ENCODE measurements at places on chromosomes 4 and X.

DNA sequence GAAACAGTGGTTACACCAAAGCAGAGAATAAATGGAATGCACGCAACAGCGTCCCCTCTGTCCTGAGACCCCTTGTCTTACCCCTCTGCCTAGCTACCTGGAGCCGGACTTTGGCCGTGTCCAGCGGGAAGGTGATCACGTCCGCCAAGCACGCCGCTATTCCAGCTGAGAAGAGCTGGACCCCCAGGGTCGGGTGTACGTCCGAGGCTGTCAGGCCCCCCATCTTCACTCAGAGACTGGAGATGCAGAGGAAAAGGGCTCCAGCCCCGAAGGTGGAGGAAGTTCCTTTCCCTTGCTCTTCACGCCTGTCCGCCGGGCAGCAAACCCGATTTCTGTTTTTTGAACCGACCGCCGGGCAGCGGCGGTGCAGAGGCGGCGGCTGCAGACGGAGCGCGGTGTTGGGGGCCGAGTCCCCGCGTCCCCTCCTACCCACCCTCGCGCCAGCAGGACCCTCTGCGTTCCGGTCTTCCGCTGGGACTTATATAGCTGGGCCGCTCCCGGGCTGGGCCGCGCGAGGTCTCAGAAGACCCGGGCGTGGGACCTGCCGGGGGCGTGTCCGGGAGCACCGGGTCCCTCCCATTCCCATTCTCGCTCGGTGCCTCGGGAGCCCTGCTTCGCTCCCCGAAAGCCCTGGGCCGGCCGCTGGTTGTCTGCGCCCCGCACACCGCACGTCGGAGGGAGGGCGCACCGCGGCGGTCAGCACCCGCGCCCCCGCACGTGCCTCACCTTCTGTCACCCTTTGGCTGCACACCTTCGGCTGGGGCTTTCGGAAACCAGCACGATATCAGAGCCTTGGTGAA is at the start of gene UCP1:
TSS of gene UCP1 (minus strand) at position 455 of the 800 bp plus-strand sequence. CDS start at position 223, 232 bp downstream.
- DNase-seq = no peak

GRCh38 chr4:188819233-188819632 is 680.0 kb downstream of the TRIML1 start:
- no peak for DNase-seq

DNA sequence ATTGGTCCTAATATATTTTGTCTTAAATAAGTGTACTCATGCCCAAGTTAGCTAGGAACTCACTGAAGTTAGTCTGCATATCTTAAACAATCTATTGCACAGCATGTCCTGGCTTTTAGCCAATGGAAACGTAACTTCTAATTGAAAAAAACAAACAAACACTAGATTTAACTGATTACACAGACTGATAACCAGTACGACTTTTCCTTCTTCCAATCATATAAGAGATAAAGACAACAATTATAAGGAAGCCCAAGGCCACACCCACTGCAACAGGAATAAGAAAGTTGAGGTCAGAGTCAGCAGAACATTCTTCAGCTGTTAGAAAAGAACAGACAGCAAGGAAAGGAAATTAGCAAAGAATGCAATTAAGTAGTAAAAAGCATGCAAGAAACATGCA is 40.8 kb downstream of the LAMP2 start:
- DNase-seq = no peak

- DNase-seq = no peak
Measured at GRCh38 chr4:176718881-176719280, 73.8 kb downstream of the VEGFC start.

DNA sequence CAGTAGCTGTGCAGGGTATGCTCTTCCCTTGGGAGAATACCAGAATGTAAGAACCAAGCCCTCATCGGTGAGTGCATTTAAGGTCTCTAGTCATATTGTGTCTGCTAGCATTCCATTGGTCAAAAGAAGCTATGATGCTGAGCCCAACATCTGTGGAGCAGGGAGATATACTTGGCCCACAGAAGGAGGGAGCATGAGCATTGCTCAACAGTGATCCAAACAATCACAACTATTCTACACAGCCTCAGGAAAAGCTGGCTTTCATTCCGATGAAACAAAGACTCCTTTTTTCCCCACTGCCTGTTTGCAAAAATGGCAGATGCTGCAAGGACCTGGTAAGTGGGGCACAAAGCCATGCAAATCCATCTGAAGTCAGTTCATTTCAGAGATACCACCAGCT is 80.6 kb upstream of the DHX15 start:
- no peak for DNase-seq

- no peak for DNase-seq
Measured at GRCh38 chr4:3485886-3486540, 22.9 kb downstream of the DOK7 start.

- no peak for DNase-seq
Measured at GRCh38 chr4:181870326-181870725, 372.9 kb upstream of the TENM3 start.

DNA sequence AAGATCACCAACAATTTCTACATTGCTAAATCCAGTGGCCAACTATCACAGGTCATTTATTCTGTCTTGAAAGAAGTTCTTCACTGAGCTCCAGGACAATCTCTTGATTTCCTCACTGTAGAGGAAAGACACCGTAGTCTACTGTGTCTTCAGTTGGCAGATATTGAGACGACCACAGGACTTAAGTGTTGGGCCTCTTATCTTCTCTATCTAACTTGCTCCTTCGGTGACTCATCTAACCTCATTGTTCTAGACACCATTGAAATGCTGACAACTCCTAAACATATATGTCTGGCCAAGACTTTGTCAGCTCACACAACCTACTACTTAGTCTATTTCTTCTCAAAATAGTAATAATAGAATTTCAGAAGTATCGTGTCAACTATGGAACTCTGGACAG is 425.8 kb downstream of the ARAP2 start:
- DNase-seq = no peak

- DNase-seq = no peak
Measured at GRCh38 chr4:185774131-185774653, 37.8 kb downstream of the SORBS2 start.

- DNase-seq = no peak
Measured at GRCh38 chr4:48499551-48500066, 9.6 kb downstream of the ZAR1 start.

- no peak for DNase-seq
Measured at GRCh38 chrX:1442016-1442665, 10.6 kb downstream of the ASMTL start.

DNA sequence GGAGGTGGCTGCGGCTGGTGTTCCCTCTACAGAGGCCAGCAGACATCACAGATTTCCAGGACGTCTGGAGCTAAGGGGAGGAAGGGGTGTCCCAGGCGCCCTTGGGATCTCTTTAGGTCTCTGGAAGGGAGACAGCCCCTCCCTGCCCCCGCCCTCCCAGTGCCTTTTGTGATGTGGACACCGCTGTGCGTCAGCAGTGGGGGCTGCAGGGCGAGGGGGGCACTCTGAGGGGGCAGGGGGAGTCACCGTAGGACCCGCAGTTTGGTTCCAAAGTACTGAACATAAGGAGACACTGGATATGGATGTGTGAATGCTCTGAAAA is 25.6 kb upstream of the MXD4 start:
- no peak for DNase-seq

GRCh38 chr4:112759313-112759712 is 122.4 kb downstream of the LARP7 start:
- DNase-seq = no peak

DNA sequence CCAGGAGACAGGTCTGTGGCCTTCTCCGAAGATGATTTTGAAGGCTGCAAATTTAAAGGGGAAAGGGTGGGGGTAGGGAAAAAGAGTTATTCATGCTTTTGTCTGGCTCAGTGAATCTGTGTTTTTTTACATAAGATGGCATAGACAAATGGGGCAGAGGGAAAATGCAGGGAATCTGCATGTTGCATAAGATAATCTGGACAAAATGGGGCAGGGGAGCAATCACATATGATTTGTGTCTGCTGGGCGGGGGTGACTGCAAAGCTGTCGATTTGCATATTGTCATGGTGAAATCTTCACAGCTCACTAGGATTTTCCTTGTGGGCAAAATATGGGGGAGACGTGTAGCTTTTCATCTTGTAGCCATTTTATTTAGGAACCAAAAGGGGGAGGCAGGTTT is 29.4 kb upstream of the GYG2 start:
- DNase-seq = no peak

GRCh38 chr4:80010316-80010715 is 62.7 kb downstream of the ANTXR2 start:
- no peak for DNase-seq

- DNase-seq = no peak
Measured at GRCh38 chr4:52868133-52868532, 6.0 kb downstream of the RASL11B start.

DNA sequence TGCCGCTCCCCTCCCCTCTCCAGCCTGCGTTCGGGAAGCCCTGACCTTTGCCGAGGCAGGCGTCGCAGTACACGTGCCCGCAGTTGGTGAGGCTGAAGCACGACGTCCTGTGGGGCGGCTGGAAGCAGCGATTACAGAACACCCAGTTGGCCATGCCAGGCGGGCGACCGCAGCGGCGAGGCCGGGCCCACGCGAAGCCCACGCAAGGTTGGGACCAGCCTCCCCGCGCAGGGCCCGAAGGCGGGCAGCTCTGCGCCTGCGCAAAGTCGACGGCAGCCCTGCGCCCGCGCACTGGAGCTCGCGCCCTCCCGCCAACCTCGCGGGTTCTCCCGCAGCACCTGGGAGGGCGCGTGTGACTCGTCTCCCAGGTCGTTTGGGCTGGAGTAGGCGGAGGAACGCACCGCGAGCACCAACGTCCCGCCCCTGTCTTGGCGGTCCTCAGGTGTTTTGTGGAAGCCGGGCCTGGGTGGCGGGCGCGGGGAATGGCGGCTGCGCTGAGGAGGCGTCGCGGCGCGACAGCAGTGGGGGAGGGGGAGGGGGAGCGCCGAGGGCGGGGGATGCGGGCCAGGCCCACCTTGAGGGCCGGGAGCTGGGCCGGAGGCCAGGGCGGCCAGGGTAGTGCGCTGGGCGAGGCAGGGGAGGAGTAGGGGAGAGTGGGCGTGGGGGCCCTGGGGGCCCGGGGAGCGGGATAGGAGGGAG is at the start of gene RNF212:
TSS of gene RNF212 (minus strand) at position 254 of the 699 bp plus-strand sequence. CDS start at position 154, 100 bp downstream.
- DNase-seq = no peak

DNA sequence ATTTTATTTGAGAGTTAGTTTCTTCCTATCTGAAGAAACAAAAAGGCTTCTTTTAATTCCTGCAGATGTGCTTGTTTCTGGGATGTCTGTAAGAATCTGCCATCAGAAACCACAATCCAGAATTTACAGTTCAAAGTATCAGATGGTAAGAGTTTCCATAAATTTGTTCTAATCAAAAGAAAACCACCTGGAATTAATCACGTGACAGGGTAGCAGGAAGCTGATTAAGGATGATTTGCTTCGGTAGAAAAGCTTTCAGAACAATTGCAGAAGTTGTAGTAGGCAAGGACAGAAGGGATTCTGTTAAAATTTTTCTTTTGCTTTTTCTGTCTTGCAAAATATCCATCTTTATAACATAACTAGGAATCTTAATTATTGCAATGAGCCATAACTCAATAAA is 1975.1 kb upstream of the AGA start:
- no peak for DNase-seq

GRCh38 chr4:164467493-164467892 is 286.4 kb upstream of the SMIM31 start:
- no peak for DNase-seq

DNA sequence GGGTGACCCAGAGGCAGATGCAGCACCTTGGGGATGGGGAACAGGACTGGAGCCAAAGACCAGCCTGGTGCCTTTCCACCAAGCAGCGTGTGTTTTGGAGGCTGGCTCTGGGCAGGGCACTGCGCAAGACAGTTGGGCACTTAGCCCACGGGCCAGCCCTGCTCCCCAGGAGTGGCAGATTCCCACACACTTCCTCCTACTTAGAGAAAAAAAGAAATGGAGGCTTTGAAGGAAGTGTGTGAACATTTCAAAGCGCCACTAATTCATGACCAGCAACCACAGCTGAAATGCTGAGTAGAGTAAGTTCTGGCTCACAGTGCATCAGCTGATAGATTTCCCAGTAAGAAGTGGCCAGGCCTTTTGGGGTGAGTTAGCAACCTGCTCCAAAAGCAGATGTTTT is 54.9 kb upstream of the LGI2 start:
- no peak for DNase-seq

DNA sequence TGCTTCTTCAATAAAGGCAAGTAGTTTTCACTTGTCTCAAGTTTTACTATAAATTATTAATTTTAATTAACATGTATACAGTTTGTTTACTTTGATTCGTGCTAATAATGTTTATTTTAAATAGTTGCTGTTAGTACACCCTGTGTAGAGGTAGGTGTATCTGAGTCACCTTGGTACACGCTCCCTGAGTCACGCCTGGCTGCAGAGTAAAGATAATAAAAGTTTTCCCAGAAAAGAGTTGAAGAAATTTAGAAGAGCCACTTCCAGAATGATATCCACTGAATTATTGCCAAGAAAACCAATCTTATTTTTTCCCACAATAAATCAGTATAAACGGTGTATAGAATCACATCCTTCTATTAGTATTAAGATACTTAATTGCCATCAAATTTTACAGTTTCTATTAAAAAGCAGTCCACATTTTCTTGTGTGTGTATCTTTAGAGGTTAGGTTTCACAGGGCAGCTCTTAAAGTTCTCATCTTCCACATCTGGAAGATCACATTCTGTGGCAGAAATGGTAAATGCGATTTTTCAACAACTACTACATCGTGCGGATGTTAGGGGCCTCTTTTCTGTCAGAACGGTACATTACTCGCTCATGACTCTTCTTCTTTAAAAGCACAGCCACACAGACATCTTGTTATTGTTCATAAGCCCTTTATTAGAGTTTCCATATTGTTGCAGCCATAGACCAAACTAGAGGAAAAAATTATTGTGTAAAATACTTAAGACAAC is 55.4 kb downstream of the HADH start:
- no peak for DNase-seq

DNA sequence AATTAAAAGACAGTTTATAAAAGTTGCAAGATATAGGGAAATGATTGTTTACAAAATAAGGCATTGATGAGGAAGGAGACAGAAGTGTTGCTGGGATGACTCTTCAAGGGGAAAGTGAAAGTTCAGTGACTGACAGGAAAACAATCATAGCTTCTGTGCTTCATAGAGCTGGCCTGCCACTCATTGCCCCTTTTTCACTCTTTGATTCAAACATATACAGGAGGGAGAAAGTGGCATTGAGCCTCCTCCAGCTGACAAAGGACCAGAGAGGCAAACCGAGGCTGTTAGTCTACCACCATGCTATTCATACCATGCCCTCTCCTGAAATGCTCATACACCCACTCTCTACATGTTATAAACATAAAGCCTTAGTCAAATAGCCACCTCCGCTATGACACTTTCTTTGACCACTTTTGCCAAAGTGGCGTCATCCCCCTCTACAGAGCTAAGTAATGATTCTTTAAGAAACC is 79.2 kb upstream of the ATOH1 start:
- no peak for DNase-seq

DNA sequence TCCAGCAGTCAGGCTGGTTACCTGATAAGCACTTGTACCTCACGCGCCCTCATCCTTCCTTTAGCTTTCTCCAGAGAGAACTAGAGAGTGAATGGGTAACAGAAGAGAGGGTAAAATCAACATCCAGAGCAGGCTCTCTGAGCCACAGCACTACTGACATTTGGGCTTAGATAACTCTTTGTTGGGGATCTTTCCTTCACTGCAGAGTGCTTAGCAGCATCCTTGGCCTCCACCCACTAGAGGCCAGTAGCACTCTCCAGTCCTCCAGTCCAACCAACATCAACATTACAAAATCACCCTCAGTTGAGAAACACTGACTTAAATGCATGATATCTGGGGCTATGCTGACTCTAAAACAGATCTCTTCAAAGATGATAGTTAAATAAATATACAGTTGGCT is 220.7 kb downstream of the TACR3 start:
- no peak for DNase-seq

GRCh38 chrX:129655547-129656249 is 942 bp upstream of the APLN start:
- no peak for DNase-seq

Measured in keratinocyte (primary cell).